ENCODE measurements at places on chromosomes 3 and 15. TPM values are rescaled to one million over a fixed set of nuclear protein-coding genes. Genes with fewer than 3 reads are reported as not detected.
A peak's percentile ranks its signal among the peaks of the same experiment; 100 is the strongest.

The SLC28A1 gene
- not detected for total RNA-seq

The GOLGA6L9 gene
- 2.1 TPM for total RNA-seq

The UBE2E2 gene
- total RNA-seq, result 18.2 TPM

The TLR9 gene
- total RNA-seq, result 0.74 TPM

The IMPG2 gene
- 0.12 TPM for total RNA-seq

The GOLGA8Q gene
- 0.32 TPM for total RNA-seq

The MME gene
- 0.23 TPM for total RNA-seq

The ZNF106 gene
- 52.9 TPM for total RNA-seq

- DNase-seq, result no peak
- no peak overlapping the region for H3K4me3 ChIP-seq
- H3K27me3 ChIP-seq, result no peaks in the 10 kb centered on the region
- H3K27ac ChIP-seq, result no peak overlapping the region
- peaks cover 6% of the 10 kb centered on the region for H3K4me1 ChIP-seq
Measured at GRCh38 chr15:66581972-66582537, 16.3 kb upstream of the LCTL start.

DNA sequence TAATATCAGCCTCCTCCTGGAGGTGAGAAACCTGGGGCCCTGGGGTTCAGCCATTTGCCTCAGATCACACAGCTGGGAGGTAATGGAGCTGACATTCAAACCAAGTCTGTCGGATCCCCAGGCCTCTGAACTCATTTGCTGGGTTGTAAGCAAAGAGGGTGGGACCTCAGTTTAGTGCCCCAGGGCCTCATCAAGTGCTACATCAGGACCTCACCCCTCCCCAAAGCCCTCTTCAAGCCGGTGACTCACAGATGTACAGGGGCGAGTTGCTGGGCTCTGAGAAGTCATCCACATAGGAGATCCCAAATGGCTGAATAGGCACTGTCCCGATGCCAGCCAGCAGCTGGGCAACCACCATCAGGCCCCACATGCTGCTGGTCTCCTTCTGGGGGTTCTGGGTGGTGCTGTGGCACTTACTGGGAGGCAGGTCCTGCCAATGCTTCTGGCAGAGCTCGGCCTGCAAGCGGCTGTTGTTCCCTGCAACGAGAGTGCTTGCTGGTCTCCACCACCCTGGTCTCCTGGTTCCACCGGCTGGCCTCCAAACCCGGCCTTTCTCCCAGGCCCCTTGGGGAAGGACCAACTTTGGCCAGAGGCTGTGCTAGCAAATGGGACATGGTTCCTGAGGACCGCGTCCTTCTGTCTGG lies 59.2 kb upstream of the RAB6B start:
- H3K27me3 ChIP-seq, result no peaks in the 10 kb centered on the region
- H3K27ac ChIP-seq, result no peak overlapping the region
- H3K4me1 ChIP-seq, result no peaks in the 10 kb centered on the region
- no peak overlapping the region for H3K4me3 ChIP-seq

DNA sequence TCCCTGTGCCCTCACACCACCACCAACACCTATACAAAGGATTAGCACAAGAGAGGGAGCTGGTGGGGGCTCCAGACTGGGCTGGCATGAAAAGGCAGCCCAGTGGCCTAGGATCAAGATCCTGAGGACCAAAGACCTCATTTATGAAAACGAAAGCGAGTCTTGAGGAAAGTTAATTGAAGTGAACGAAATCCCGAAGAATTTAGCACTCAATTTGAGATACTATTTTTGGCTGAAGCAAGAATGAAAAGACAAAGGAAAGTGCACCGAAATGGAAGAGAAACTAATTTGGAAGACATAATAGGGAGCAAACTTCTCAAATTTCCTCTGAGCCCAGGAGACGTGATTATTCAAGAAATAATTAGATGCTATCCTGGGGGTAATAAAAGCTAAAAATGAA lies 68.7 kb upstream of the SLC6A11 start:
- no peak overlapping the region for H3K27ac ChIP-seq
- no peaks in the 10 kb centered on the region for H3K4me1 ChIP-seq
- peaks cover 10% of the 10 kb centered on the region for H3K27me3 ChIP-seq
- no peak for DNase-seq

- H3K36me3 ChIP-seq, result no peaks in the 10 kb centered on the region
- peaks cover 28% of the 10 kb centered on the region for H3K4me1 ChIP-seq
- no peak overlapping the region for H3K4me3 ChIP-seq
- H3K27ac ChIP-seq, result no peak overlapping the region
- no peak for DNase-seq
Measured at GRCh38 chr3:46375218-46375617, 4.5 kb downstream of the CCR5 start.

GRCh38 chr3:117814975-117815374 lies 1105.4 kb downstream of the TUSC7 start:
- DNase-seq, result no peak
- no peaks in the 10 kb centered on the region for H3K27me3 ChIP-seq
- no peak overlapping the region for H3K27ac ChIP-seq
- no peaks in the 10 kb centered on the region for H3K4me1 ChIP-seq
- no peak overlapping the region for H3K4me3 ChIP-seq

DNA sequence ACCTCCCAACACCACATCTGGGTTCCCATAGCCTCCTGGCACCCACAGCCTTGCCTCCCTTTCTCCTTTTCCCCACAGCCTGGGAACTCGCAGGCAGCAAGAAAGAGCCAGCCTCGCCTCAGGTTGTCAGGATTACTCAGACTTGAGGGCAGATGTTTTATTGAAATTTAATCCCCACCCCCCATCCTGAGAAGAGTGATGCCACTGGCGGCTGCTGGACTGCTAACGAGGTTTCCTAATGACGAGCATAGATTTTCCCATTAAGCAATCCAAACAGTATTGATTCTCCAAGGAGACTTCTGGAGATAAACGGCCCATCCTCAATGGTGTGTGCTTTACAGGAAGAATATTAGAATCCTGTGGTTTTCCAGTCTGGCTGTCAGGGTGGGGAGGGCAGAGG lies 13.7 kb downstream of the SHF start:
- H3K27ac ChIP-seq, result no peak overlapping the region
- H3K27me3 ChIP-seq, result no peaks in the 10 kb centered on the region
- H3K4me3 ChIP-seq, result no peak overlapping the region
- DNase-seq, result no peak
- H3K4me1 ChIP-seq, result no peaks in the 10 kb centered on the region
- H3K36me3 ChIP-seq, result peaks cover 10% of the 10 kb centered on the region

GRCh38 chr3:98021830-98022560 lies 13.1 kb downstream of the GABRR3 start:
- no peaks in the 10 kb centered on the region for H3K36me3 ChIP-seq
- no peaks in the 10 kb centered on the region for H3K27me3 ChIP-seq
- H3K4me3 ChIP-seq, result no peak overlapping the region

GRCh38 chr3:73056014-73056844 lies 5.2 kb upstream of the EBLN2 start:
- H3K4me3 ChIP-seq, result no peak overlapping the region
- peak overlapping the region; percentile 19 for H3K27ac ChIP-seq
- H3K4me1 ChIP-seq, result peaks cover 28% of the 10 kb centered on the region
- DNase-seq, result no peak
- peaks cover 11% of the 10 kb centered on the region for H3K36me3 ChIP-seq

GRCh38 chr3:54760201-54760600 lies 167.7 kb downstream of the LRTM1 start:
- no peak overlapping the region for H3K27ac ChIP-seq
- DNase-seq, result no peak
- H3K4me1 ChIP-seq, result no peaks in the 10 kb centered on the region
- H3K4me3 ChIP-seq, result no peak overlapping the region

DNA sequence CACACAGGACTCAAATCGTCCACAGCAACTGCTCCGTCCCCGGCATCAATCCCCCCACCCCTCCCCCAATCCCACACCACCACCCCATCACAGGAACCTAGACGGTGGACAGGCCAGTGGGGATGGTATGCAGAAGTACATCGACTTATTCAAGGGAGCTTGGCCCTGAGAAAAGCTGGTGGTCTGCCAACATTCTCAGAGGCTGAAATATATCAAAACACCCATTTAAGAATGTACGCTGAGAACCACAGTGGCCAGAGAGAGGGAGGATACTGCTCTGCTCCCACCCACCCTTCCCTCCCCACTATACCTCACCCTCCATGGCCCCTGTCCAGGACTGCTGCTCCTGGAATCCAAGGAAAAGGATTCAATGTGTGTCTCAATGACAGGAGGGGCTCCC lies 12.4 kb upstream of the USP3 start:
- H3K27me3 ChIP-seq, result no peaks in the 10 kb centered on the region
- no peak overlapping the region for H3K27ac ChIP-seq
- H3K36me3 ChIP-seq, result no peaks in the 10 kb centered on the region
- no peak for DNase-seq
- H3K4me3 ChIP-seq, result no peak overlapping the region

DNA sequence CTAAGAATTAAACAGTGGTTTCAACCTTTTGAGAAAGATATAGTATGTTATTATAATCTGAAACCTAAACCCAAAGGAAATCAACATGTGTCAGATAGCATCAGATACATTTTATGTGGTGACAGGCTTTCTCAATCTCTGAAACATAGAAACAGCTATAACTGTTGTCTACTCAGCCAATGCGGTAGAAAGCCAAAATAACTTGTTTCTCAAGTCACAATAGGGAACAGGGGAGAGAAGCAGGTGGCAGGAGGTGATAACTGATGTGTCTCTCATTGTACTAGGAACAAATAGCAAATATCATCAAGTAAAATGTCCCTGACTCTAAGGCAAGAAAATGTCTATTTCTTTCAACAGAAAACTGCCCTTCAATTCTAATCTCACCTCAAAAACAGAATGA lies 38.6 kb downstream of the DENND6A start:
- peaks cover 7% of the 10 kb centered on the region for H3K4me1 ChIP-seq
- DNase-seq, result no peak
- no peaks in the 10 kb centered on the region for H3K27me3 ChIP-seq
- H3K4me3 ChIP-seq, result no peak overlapping the region
- peaks cover 40% of the 10 kb centered on the region for H3K36me3 ChIP-seq

- peak overlapping the region; percentile 87 for H3K27ac ChIP-seq
- peaks cover 30% of the 10 kb centered on the region for H3K4me1 ChIP-seq
- no peak for DNase-seq
- no peaks in the 10 kb centered on the region for H3K27me3 ChIP-seq
- peak overlapping the region; percentile 77 for H3K4me3 ChIP-seq
Measured at GRCh38 chr3:49277383-49277775, 347 bp upstream of the C3orf62 start.

DNA sequence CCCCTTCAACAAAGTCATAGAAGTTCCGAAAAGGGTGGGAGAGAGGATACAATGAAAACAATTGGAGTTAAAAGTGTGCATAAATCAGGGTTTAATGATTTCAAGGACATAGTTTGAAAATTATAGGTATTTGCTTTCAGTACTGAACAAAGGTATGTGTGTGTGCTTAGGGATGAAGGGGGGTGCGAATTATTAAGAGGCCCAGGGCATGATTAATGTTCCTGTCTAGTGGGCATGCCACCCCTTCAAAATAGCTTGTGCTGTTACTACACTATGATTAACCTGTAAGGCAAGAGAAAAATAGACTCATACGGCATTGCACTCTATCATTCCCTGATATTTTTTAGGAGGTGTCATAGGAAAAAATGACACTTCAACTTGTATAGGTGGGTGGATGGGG lies 731.6 kb downstream of the NAALADL2 start:
- H3K27ac ChIP-seq, result no peak overlapping the region
- no peaks in the 10 kb centered on the region for H3K36me3 ChIP-seq
- DNase-seq, result no peak
- no peaks in the 10 kb centered on the region for H3K27me3 ChIP-seq

GRCh38 chr3:29311795-29312194 lies 30.9 kb downstream of the RBMS3 start:
- peaks cover 2% of the 10 kb centered on the region for H3K27me3 ChIP-seq
- no peak overlapping the region for H3K4me3 ChIP-seq
- no peak for DNase-seq

DNA sequence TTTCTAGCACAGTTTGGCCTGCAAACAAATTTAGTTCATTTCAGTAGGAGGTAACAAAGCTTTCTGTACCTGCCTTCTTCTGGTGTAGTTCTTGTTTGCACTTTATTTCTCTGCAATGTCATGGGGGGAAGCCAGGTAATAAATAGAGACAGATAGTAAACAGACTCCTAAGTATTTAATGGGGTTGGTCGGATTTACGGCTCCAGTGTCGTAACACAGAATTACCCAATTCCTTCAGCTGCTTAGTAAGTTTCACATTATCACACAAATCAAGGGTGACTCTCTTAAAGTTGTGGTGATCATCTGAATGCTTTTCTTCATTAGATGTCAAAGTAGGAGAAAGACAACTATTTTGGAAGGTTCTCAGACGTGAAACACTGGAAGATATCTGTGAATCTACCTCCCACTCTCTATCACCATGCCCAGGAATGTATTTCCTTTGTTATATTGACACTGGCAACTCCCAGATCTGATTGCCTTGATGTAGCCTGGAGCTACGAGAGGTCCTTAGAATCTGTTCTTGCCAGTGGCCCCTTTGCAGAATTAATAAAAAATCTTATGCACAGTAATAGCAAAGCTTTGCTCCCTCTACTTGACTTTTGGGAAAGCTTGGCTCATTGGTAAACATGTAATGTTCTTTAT lies 25.0 kb upstream of the TMC3 start:
- no peak for DNase-seq
- H3K36me3 ChIP-seq, result no peaks in the 10 kb centered on the region
- peaks cover 3% of the 10 kb centered on the region for H3K4me1 ChIP-seq
- H3K4me3 ChIP-seq, result no peak overlapping the region

DNA sequence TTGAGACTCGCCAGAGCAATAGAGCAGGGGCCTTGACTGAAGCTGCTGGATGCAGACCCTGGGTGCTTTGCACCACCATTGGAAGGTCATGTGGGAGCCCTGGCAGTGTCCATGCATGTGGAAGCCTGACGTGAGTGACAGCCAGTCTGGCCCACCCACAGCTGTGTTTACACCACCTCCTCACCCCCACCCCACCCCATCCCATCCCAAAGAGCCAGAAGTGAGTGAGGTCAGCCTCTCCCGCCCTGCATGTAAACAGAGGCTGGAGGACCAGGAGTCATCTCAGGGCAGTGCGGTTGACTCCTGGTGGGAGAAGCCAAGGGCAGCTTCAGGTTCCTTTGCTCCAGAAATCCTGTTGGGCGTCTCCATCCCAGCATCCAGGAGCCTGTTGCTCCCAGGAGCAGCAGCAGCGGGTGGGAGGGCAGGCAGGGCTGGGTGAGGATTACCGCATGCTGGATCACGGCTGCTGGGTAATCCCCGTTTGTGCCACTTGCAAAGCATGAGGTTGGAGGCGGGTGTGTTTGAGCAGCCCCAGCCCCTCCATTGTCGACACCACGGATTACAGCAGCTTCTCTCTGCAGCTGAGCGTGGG lies 44.6 kb downstream of the CORO2B start:
- peaks cover 4% of the 10 kb centered on the region for H3K27me3 ChIP-seq
- no peaks in the 10 kb centered on the region for H3K4me1 ChIP-seq

GRCh38 chr3:30612437-30613132 lies 6.2 kb downstream of the TGFBR2 start:
- H3K4me1 ChIP-seq, result peaks cover 74% of the 10 kb centered on the region
- no peaks in the 10 kb centered on the region for H3K27me3 ChIP-seq
- peaks cover 81% of the 10 kb centered on the region for H3K36me3 ChIP-seq

GRCh38 chr3:168073842-168074605 lies 21.7 kb downstream of the GOLIM4 start:
- no peaks in the 10 kb centered on the region for H3K27me3 ChIP-seq
- peaks cover 3% of the 10 kb centered on the region for H3K4me1 ChIP-seq
- DNase-seq, result no peak

GRCh38 chr15:100461049-100461448 lies 67.7 kb downstream of the CERS3 start:
- H3K4me3 ChIP-seq, result no peak overlapping the region
- DNase-seq, result no peak
- H3K36me3 ChIP-seq, result no peaks in the 10 kb centered on the region
- H3K27me3 ChIP-seq, result no peaks in the 10 kb centered on the region
- no peak overlapping the region for H3K27ac ChIP-seq
